Kidney (tissue), 22 donors: ENCODE measurements at places on chromosomes 7 and 10. TPM values are rescaled to one million over a fixed set of nuclear protein-coding genes. Genes with fewer than 3 reads are reported as not detected.

Gene PTCD1
- total RNA-seq, result 5.4 TPM

Gene PDE1C
- 5.5 TPM for total RNA-seq

Gene FXYD4
- 109 TPM for total RNA-seq

Gene GRID1
- 1.4 TPM for total RNA-seq

Gene IDI2
- total RNA-seq, result not detected
